ENCODE measurements at places on chromosomes 7 and 10. TPM values are rescaled to one million over a fixed set of nuclear protein-coding genes. Genes with fewer than 3 reads are reported as not detected.

TEX36 gene
- total RNA-seq: not detected

DNA sequence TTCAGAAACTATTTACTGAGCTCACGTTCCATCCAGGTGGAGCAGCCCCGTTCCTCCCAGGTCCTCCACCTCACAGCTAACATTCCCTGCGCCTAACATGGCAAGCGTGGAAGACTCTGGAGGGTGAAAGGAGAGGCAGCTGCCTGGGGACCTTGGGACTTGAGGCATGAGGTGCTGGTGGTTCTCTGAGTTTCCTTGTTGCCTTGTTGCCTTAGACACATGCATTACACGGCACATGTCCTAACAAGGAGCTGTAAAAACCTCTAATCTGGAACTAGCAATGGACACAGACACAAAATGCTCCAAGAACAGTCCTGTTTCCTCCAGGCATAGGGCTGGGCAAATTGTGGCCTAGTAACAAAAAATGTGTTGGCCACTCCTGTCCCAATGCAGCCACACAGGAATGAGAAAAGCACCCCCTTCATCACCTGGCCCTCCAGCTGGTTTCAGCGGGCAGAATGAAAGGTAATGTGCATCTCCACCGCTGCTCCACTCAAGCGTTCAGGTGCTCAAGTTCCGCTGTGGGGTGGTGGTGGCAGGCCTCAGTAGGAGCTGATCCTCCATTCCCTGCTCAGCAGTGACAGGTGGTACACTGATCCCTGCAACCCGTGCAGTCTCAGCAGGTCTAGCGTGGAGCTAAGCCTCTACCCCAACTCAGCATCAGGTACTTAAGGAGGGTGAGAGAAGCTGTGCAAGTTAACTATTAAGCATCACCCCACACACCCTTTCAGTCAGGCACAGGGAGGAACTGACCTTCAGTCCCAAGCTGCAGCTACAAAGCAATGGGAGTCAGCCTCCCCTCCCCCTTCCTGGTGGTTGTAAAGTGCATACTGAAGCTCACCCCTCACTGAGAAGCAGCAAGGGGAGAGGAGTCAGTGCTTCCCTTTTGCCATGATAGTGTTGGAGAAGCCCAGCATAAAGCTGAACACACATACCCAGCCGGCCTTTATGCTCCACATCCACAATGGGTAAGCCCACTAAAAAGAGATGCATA is 382.8 kb downstream of the SDK1 start:
- no peaks in the 10 kb centered on the region for H3K27me3 ChIP-seq
- H3K4me1 ChIP-seq: peaks cover 21% of the 10 kb centered on the region
- H3K27ac ChIP-seq: no peak overlapping the region
- H3K36me3 ChIP-seq: peaks cover 6% of the 10 kb centered on the region

GRCh38 chr10:79938728-79939406 is 10.0 kb downstream of the SFTPD start:
- H3K4me1 ChIP-seq: no peaks in the 10 kb centered on the region
- no peak for DNase-seq
- H3K4me3 ChIP-seq: no peak overlapping the region

- H3K4me1 ChIP-seq: peaks cover 15% of the 10 kb centered on the region
- H3K27me3 ChIP-seq: no peaks in the 10 kb centered on the region
- H3K27ac ChIP-seq: no peak overlapping the region
- no peak overlapping the region for H3K4me3 ChIP-seq
- no peak for DNase-seq
- H3K36me3 ChIP-seq: no peaks in the 10 kb centered on the region
Measured at GRCh38 chr10:107826171-107826570, 661.7 kb upstream of the SORCS1 start.
